T-helper 2 cell treated with Interferon-gamma antibody and Interleukin-4, amounts not matched to agents 5 μg/mL and 100 μg/mL, for 36 hours (primary cell): ENCODE measurements at places on chromosomes 12 and 14.

DNA sequence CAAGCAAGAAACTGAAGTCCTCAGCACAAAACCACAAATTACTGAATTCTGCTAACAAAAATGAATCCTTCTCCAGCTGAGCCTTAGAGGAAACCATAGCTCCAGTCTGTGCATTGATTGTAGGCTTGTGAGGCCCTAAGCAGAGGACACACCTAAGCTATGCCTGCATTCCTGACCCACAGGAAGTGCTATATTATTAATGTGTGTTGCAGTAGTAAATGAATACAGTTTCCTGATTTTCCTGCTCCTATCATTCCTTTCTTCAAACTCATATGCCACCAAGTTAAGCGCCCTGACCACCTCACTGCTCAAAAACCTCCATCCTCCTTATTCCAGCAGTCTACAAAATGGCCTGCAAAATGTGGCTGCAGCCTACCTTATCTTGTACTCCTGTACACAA, 151.9 kb upstream of the ABCD2 start:
- no peak for DNase-seq

DNA sequence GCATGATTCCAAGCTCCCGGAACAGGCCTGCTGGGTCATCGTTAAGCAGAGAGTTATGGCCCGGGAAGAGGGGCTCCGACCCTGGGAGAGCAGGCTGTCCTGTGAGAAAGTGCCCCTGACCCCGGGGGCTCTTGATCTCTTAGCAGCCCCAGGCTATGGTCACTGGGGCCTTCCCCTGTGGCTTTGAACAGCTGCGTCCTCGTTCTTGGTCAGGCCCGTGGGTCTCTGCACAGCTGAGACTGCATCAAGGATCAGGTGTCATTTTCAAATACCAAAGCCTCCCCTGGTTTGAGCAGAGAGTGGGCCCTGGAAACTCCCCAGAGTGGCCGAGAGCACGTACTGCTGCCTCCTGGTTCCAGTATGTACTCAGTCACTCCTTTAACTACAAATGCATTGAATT, 114.8 kb downstream of the ESRRB start:
- no peak for DNase-seq

DNA sequence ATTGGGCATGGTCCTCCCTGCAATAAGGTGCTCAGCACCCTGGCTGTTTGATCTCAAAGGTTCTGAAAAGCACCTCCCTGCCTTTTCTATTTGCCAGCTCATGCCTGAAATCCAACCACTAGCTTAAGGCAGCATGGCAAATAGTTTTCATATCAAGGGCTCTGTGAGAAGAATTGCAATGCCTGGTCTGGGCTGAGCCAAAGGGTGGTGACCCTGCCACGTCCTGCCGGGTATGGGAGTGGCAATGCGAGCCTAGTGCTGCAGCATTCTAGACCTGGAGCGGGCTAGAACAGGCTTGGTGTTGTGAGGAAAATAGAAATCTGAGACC, 2.3 kb upstream of the SCNN1A start:
- no peak for DNase-seq

DNA sequence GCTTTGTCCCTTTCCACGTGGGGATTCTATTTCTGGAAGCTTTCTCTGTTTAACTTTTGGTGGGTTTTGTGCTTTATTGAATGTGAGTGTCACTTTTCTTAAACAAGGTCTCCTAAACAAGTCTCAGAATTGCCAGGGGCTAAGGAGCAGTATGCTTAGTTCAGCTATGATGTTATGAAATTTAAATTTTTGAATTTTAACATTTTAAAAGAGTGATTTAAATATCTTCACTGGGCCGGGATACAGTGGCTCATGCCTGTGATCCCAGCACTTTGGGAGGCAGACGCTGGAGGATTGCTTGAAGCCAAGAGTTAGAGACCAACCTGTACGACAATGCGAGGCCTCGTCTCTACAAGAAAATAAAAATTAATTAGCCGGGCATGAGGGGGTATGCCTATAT, 276.2 kb downstream of the ERC1 start:
- no peak for DNase-seq

DNA sequence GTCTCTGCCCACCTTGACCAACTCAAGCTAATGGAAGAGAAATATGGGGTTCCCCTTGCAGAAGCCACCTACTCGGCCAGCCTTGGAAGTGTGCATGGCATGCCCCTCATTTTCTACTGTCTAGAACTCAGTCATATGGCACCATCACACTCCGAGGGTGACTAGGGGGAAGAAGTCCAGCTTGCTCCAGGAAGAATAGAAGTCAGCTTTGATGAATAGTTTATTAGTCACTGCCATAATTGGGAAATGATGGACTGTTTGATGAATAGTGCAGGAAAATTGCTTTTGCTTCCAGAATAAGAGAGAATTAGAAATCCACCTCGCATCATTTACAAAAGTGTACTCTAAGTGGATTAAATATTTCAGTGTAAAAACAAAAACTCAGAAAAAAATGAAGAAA, 1030.6 kb downstream of the VRK1 start:
- no peak for DNase-seq

DNA sequence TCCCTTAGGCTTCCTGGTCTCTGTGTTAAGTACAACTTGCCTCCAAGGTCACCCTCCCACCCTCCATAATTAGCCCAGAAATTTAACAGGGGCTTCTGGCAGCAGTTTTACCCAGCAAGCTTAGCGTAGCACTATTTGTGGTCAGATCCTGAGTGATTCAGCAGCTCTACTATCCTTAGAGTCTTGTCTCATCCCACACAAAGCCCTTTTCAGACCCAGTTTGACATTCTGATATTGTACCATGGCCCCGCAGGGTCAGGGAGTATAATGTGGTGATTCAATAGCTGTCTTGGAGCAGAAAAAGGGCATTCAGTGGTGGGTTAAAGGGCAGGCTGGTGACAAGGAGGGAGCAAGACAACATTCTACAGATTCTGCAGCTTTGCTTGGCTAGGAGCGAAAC, 153.8 kb upstream of the DDHD1 start:
- no peak for DNase-seq

DNA sequence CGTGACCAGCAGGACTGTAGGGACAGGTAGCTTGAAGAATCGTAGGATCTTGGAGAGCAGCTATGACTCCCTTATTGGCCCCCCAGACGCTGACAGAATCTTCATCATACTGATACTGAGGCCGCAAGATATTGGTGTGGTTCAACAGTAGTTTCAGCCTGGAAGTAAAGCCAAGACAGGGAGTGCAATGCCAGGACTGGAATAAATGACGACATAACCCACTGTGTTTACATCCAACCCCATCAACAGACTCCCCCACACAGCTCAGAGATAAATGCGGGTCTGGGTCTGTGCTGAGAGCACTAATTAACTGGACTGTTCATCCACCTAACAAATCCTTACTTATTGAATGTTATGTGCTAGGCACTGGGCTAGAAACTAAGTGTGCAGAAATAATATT, 16.6 kb downstream of the NOXRED1 start:
- no peak for DNase-seq

- DNase-seq = no peak
Measured at GRCh38 chr14:96790706-96791105, 6.5 kb upstream of the VRK1 start.
